Fibroblast of skin of left quadriceps (primary cell): ENCODE measurements at places on chromosomes 13 and 19.
A peak's percentile ranks its signal among the peaks of the same experiment; 100 is the strongest.

- DNase-seq: no peak
These were observed 4.2 kb downstream of the ADGRE5 start for GRCh38 chr19:14385492-14385891.

GRCh38 chr13:44313674-44314073 lies 60.0 kb upstream of the SERP2 start:
- DNase-seq: peak; percentile 64

- DNase-seq: no peak
These were observed 941.9 kb upstream of the SLC10A2 start for GRCh38 chr13:104008075-104008474.

- DNase-seq: no peak
These were observed 5.8 kb downstream of the FTL start for GRCh38 chr19:48970923-48971395.

- no peak for DNase-seq
These were observed 25.3 kb upstream of the CPB2 start for GRCh38 chr13:46129955-46130618.

GRCh38 chr19:31436121-31436776 lies 87.0 kb upstream of the TSHZ3 start:
- DNase-seq: no peak

- DNase-seq: no peak
These were observed 3.2 kb downstream of the PINLYP start for GRCh38 chr19:43578787-43579186.

- no peak for DNase-seq
These were observed 10.4 kb downstream of the FCER2 start for GRCh38 chr19:7691497-7691896.

GRCh38 chr13:89688918-89689317 lies 1658.6 kb upstream of the MIR17HG start:
- no peak for DNase-seq

GRCh38 chr13:23766939-23767338 lies 122.3 kb downstream of the MIPEP start:
- no peak for DNase-seq

DNA sequence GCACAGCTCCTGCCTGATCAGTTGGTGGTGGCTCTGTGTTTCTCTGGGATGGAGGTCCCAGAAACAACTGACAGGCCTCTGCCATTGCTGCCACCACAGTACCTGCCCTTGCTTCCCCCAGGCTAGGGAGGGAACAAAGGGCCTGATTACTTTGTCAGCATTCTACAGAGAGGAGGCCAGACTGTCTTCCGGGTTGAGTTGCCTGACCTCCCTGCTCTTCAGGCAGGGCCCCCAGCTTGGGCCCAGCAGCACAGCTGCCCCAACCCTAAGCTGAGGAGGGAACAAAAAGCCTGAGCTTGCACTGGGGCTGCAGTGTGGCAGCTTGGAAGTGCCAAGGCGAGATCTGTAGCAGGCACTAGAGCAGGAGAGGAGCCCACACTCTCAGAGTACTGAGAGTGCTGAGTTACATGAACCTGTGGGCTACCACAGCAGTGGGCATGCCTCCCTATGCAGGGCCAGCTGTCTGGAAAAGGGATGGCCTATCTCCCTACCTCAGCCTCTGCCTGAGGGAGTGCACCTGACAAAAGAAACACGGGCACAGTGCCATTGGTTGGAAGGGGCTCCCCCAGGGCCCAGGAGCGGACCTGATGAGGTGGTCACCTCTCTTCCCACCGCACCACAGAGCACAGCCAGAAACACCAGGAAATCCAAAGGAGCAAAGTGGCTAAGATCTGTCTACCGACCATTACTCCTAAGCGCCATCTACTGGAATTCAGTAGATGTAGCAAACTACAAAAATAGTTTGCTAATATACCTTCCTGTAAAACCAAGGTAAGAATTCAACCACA lies 24.4 kb downstream of the SLC25A15 start:
- no peak for DNase-seq

GRCh38 chr13:106500445-106500844 lies 35.0 kb downstream of the EFNB2 start:
- no peak for DNase-seq

- no peak for DNase-seq
These were observed 25.0 kb upstream of the PLEKHF1 start for GRCh38 chr19:29640231-29640630.

DNA sequence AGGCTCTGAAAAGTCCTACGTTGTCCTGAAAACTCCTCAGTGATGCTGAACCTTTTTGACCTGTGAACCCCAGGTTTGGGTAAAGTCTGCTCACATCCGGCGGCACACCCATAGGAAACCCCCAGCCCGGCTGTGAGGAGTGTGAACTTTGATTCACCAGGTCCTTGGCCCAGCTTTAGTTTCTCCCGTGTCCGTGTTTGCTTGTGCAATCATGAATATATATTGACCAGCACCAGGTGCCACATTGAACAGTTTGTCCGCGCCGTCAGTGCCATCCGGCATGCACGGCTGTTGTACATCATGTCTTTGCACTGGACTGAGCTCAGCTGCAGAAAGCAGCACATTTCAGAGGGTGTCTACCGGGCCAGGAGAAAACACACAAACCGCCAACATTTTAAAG lies 45.3 kb downstream of the NFIC start:
- DNase-seq: no peak

DNA sequence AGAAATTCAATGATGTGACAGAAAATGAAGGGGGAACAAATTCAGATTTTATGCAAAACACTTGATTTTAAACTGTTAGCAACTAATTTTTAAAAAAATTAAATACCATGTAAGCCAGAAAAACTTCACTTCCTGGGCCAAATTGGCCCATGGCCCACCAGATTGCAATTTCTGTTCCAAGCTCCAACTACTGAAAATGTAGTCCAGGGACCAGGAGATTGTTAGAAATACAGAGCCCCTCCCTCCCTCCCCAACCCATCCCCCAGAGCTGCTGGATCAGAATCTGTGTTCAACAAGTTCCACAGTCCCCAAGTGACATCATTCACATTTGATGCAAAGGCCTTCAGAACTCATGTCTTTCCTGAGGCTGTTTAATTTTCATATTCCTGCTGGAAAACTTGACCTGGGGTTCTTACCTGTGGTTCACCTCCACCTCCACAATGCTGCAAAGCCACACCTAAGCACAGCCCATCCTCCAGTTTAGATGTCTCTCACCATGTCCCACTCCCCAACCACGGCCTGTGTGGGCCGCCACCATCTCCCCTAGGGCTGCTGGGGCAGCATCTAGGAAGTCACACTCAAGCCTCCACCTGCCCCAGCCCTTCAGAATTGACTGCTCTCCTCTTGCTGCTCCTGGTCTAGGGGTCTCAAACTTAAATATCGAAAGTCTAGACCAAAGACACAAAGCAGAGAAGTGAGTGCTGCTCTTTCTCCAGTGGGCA lies 482.0 kb downstream of the UQCRFS1 start:
- DNase-seq: no peak

GRCh38 chr13:72820156-72820897 lies 38.4 kb downstream of the PIBF1 start:
- no peak for DNase-seq

GRCh38 chr19:12975221-12975741 lies 5.9 kb downstream of the DAND5 start:
- DNase-seq: no peak

DNA sequence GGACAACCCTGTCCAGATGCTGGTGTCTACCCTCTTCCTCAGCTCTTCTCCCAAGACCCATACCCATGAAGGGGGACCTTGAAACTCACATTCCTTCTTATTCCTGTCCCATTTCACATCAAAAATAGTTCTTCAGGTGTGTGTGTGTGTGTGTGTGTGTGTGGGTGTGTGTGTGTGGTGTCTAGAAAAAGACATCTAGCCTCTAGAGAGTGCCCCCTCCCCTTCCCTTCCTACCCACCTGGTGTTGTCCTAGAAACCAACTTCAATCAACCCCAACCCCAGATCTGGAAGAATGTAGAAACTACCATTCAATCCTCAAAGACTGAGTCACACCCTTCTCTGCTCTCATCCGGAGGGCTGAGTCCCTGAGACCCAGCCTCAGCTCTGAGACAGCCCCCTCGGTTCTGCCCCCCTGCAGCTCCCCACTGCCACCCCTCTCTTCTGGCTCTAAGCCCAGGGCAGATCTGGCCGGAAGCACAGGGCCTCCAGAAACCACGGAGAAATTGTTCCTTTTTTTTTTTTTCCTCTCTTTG lies 3.5 kb downstream of the KCNN4 start:
- DNase-seq: no peak

- DNase-seq: no peak
These were observed 40.1 kb downstream of the F2RL3 start for GRCh38 chr19:16928916-16929315.

GRCh38 chr13:32587011-32587810 lies 959 bp downstream of the PDS5B start:
- DNase-seq: no peak

- no peak for DNase-seq
These were observed 620.2 kb downstream of the EFNB2 start for GRCh38 chr13:105915146-105915850.

GRCh38 chr13:61202042-61202441 lies 213.6 kb downstream of the PCDH20 start:
- no peak for DNase-seq

DNA sequence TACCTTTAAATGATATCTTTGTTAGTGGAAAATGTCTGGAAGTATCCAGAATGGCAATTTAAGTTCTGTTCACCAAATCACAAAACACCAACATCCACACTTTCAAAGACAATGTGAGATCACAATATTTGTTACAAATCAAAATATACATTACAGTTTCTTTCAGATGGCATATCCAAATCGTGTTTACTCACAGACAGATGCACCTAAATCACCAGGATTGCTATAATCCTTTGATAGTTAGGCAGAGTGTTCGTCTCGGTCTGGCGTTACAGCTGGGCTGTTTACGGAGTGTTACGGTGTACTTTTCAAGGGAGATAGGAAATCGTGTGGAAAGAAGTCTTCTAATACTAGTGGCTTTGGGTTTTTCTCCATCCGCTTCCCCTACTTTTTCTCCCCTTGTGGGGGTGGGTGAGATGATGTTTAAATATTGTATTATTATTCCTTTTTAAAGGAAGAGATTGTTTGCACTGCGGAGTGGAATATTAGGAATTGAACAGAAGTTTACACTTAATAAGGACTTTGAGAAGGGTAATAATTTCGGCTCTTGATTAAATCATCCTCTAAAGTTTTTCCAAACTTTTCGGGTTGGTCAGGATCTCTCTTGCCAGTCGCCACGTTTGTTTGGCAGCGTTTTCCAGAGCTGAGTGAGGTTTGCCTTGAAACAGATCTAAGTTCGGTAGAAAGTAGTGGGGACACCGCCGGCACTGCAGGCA lies 1.8 kb downstream of the MAB21L1 start:
- no peak for DNase-seq

- no peak for DNase-seq
These were observed 187.7 kb downstream of the RAP2A start for GRCh38 chr13:97621631-97622030.

- DNase-seq: peak; percentile 44
These were observed 2.4 kb upstream of the CHAMP1 start for GRCh38 chr13:114311908-114312307.

GRCh38 chr13:113022745-113023574 lies 53.9 kb downstream of the MCF2L start:
- no peak for DNase-seq

- DNase-seq: no peak
These were observed 5.9 kb downstream of the PNPLA6 start for GRCh38 chr19:7541475-7541824.

- no peak for DNase-seq
These were observed 133.4 kb downstream of the NDFIP2 start for GRCh38 chr13:79614250-79614918.

DNA sequence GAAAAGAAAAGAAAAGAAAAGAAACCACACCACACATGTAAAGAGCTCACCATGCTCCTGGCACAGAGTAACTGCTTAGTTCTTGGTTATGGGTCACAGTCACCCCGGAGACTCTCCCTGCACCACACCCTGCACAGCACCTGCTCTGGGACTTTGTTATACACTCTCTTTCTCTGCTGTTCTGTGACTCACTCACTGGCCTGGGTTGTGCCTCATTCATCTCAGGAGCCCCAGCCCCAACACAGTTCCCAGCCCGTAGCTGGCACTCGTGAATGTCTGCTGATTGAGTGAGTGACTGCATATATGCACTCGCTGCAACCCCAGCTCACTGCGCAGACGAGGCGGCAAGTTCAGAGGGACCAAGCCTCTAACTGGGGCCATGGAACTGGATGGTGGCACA lies 22.9 kb upstream of the ZNF507 start:
- DNase-seq: no peak

DNA sequence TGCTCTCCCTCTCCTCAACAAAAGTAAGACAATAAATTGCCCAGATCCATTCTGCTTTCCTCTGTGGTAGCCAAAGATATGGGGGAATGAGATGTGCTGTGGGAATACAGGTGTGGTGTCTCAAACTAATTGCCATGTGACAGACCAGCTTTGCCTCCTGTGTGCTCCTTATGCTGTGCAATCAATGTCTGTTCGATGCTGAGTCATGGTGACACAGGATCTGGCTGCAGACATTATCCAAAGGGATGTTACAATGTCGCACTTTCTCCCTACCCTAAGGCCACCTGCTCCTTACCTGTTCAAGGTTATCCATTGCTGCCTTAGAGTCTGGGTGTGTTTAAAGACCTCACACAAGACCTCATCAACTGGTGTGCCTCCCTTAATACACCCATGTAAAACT lies 32.5 kb downstream of the FGF14 start:
- DNase-seq: no peak

- DNase-seq: no peak
These were observed 152.4 kb downstream of the DCLK1 start for GRCh38 chr13:35978607-35979316.

DNA sequence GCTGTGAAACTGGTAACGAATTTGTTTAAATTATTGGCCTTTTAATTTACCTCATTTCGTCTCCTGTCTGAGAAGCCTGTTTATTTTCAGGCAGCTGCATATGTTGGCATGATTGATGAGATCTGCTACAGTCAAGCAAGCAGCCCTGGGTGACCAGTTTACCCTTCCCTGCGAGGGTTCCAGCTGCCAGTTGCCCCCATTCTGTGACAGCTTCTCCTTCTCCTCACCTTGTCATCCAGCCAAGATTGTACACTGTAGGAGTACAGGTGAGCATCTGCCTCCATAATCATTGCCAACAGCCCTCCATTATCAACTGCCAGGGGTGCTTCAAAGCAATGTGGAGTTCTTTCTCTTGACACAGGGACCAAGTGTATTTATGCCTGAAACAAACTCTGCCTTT lies 1979.9 kb upstream of the PRR20A start:
- DNase-seq: no peak

- DNase-seq: no peak
These were observed 11.8 kb upstream of the PLA2G4C start for GRCh38 chr19:48122421-48122820.

- no peak for DNase-seq
These were observed 839 bp downstream of the MPHOSPH8 start for GRCh38 chr13:19634256-19634740.

- no peak for DNase-seq
These were observed 207.1 kb downstream of the KATNAL1 start for GRCh38 chr13:30100226-30100625.

- no peak for DNase-seq
These were observed 10.2 kb downstream of the C19orf12 start for GRCh38 chr19:29704562-29705558.

- no peak for DNase-seq
These were observed 11.6 kb upstream of the UBE2L5 start for GRCh38 chr13:30410705-30411125.

GRCh38 chr13:75407473-75407872 lies 74.5 kb downstream of the TBC1D4 start:
- no peak for DNase-seq
